Right renal pelvis (tissue), 4 donors: ENCODE measurements at places on chromosomes 5 and 9.

- DNase-seq = no peak
Measured at GRCh38 chr5:53893626-53894025, 333.2 kb downstream of the NDUFS4 start.

DNA sequence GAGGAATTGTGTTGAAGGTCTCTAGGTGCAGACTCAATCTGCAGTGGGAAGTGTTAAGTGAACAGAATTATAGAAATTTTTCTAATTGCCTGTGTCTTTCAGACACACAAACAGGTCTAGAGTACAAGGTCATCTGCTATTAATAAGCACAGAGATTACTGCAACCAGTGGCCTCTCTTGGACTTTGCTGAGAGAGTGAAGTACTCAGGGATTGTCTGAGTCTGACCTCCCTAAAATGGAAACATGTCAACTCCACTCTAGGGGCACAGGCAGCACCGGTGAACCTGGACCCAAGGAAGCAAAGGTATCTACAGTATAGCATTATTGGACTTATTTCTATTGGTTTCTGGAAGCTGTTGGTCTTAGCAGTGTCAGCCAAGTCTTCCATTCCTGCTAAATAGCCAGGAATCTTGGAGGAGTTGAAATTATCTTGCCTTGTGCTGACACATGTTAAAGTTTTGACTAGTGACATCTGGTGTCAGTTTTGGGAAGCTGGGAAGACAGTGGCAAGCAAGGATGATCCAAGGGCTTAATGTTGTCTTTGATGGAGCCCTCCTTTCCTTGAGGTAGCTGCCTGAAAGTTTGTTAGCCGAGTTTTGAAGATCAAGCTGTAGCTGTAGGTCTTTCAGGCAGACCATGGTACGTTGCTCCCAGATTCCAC is 61.1 kb upstream of the NMUR2 start:
- no peak for DNase-seq

GRCh38 chr5:172695232-172696054 is 54.4 kb downstream of the NEURL1B start:
- DNase-seq = no peak

DNA sequence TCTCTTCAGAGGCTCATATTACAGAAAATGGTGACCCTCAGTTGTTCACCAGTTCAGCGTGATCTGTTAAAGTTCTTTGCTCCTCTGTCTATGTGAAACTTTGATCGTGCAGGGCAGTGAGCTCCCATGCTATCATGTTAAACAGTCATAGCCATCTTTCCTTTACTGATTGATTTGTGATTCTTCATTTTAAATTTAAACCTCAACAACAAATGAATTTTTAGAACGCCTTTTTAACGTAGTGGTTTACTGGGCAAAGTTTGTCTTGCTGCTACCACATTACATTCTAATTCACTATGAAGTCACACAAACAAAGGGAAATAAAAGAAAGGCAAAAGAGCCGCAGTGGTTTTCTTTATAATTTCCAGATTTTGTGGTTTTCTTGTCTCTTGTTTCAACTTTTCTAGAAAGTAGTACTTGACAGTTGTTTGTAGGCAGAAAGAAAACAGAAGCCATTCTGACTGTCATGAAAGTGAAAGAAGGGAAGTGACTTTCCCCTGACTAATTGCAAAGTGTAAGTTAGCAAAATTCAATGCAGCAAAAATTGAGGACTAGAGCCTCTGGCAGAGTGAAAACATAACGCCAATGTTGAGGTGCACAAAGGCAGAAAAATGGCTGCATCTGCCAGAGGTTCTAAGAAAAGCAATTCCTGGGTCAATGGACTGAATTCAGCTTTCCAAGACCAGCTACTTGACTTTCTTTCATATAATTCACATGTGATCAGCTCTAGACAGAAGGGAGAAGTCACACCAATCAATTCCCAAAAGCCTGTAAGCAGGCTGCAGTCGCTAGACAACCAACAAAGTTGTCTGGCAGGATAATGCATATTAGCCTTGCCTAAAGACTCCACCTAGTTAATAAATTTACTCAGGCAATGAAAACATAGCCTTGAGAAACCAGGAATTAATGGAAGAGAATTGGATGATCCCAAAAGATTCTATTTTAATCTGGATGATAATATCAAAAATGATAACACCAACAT is 7.1 kb upstream of the IFNA6 start:
- no peak for DNase-seq

GRCh38 chr9:35790385-35791296 is 750 bp upstream of the NPR2 start:
- DNase-seq = peak; percentile 78

- no peak for DNase-seq
Measured at GRCh38 chr9:137058521-137059234, 4.8 kb upstream of the ENTPD2 start.

DNA sequence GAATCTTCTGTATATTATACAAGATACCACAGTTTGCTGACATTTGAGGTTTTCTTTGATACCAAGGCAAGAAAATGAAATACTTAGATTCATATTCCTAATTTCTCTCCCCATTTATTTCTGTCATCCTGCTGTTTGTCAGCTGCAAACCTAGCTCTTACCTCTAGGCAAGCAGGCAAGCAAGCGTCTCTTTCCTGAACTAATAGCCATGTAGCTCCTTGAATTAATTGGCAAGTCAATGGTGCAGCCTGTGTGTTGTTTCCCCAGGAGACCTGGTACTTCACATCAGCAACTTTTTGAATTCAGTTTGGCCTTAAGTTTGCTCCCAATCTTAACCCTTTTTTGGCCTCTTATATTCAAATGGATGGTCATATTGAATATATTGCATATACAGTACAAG is 573.6 kb upstream of the ARRDC3 start:
- DNase-seq = no peak

DNA sequence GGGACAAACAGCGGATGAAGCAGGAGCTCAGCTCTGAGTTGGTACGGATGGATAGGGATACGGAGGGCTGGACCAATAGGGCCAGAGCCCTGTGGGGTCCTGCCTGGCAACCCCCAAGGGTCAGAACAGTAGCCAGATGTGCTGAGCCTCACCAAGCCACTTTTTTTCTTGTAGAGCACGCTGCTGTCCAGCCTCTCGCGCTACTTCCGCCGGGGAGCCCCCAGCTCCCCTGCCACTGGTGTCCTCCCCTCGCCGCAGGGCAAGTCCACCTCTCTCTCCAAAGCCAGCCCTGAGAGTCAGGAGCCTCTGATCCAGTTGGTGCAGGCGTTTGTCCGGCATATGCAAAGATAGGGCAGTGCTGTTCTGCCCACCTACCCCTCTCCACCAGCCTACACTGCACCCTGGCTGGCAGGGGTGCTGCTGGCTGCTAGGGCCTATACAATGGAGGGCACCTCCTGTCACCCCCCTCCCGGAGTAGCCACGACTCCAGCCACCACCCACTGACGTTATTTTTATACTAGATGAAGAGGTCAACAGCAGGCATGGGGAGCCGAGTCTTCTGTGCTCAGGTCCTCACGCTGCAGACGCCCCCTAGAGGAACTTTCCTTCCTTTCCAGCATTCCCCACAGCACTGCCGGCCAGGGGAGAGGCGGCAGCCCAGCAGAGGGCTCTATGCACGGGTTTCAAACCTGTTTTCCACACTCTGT is 21.6 kb downstream of the SH3GLB2 start:
- no peak for DNase-seq

DNA sequence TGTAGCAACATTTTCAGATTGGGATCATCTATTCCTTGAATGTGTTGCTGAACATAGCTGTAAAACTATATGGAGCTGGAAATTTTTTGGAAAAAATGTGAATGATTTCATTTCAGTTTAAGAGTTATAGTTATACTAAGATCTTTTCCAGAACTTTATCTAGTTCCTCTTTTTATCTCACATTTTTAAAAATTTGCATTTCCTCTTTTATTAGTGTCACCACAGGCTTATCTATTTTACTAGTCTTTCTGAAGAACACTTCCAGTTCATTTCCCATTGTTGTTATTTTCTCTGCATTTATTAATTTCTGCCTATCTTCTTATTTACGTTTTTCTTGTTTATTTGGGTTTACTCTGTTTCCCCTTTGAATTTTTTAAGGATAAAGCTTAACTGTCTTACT is 46.0 kb upstream of the FSTL4 start:
- DNase-seq = no peak

DNA sequence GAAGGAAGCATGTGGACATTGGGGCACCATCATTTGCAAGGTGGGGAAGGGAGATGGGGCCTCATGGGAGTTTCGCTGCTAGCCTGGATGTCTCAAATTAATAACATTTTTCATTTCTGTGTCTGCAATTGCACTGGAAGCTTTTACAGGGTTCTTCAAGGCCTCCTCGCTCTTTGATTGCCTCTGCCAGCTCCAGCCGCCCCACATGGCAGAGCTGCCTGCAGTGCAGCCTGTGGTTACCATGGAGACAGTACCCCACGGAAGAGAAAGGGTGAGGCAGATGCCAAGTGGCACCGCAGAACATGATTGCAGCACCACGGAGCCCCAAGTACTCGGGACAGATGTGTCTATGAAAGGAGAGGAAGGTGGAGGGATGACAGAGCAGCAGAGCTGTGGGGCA is 25.4 kb downstream of the CTNND2 start:
- DNase-seq = no peak

DNA sequence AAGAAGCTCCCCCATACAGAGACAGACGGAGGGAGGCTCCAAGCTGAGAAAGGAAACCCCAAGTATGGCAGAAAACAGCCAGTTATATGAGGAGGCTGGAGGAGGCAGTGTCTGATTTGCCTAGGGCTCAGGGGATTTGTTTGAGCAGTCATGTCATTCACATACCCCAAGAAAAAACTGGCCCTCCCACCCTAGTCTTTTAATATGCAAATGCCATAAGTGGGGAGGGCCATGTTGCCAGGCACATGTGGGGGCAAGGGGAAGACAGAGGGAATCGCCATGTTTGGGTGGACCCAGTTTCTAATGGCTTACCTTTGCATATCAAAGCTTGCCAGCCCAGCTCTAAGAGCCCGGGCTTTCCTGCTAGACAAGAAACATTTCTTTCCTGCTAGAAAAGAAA is 1163.8 kb downstream of the TAF11L14 start:
- no peak for DNase-seq

- no peak for DNase-seq
Measured at GRCh38 chr9:14232111-14232510, 81.8 kb downstream of the NFIB start.

GRCh38 chr5:144436007-144436406 is 265.3 kb downstream of the KCTD16 start:
- no peak for DNase-seq

- DNase-seq = no peak
Measured at GRCh38 chr5:176812269-176813259, 2.2 kb downstream of the UNC5A start.
